ENCODE measurements at places on chromosomes 7 and 10.

DNA sequence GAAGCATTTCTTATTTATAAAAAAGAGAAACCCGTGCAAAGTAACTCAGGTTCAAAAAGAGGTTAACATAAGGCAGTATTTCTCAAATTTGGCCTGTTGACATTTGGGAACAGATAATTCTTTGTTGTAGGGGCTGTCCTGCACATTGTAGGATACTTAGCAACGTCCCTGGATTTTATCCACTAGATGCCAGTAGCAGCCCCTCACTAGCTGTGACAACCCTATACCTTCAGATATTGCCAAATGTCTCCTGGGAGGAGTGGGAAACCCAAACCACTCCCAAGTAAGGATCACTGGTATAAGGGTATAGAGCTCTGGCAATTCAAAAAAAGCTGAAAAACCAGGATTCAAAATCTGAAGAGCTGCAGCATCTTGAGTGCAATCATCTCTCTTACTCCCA, 202.3 kb upstream of the PRKCQ start:
- DNase-seq = no peak

DNA sequence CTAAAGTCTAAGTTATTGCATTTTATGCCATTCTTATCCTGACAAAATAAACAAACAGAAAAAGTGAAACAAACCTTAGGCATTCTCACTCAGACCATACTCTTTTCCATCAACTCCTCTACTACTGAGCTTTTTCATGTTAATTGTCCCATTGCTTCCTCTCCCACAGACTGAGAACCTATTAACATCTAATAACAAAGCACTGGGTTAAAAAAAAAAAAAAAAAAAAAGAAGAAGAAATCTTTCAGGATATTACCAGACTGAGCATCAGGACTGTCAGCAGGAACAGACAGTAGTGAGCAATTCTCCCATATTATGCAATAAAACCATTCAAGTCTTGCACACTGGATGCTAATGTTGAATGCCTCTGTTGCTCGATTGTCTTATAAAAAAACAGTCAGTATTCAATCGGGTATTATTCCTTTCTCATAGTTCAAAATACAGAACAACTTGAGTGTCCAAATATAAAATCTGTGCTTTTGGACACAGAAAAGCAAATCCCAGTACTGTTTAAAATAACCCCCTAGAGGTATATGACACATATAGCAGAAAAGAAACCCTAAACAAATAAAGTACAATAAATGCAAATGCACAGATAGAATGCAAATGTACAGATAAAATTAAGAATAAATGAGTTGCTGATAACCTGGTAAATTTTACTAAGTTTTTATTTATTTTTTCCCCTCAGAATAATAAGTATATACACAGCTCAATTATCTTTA, 531.3 kb upstream of the LRRTM3 start:
- no peak for DNase-seq

- DNase-seq = no peak
These were observed 186.6 kb upstream of the NRP1 start for GRCh38 chr10:33521062-33521461.

DNA sequence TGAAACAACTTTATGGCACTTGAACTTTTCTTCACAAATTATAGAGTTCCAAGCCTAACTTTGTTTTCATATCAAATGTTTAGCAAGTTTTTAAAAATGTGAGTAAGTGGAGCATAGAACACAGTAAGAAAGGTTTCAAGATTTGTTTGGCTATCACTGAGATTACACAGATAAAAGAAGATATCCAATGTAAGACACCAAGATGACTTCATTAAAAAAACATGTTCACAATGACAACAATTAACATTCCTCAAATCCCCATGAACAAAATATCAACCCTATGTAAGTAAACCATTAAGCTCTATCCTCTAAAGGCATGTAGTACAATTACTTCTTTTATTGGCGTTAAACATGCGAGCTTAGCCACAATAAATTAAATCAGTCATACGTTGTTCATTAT, 129.7 kb downstream of the RELN start:
- no peak for DNase-seq
